ENCODE measurements at places on chromosomes 6 and 20.
A peak's percentile ranks its signal among the peaks of the same experiment; 100 is the strongest.

- DNase-seq, result no peak
These were observed 522.0 kb upstream of the MAN1A1 start for GRCh38 chr6:119871520-119871919.

DNA sequence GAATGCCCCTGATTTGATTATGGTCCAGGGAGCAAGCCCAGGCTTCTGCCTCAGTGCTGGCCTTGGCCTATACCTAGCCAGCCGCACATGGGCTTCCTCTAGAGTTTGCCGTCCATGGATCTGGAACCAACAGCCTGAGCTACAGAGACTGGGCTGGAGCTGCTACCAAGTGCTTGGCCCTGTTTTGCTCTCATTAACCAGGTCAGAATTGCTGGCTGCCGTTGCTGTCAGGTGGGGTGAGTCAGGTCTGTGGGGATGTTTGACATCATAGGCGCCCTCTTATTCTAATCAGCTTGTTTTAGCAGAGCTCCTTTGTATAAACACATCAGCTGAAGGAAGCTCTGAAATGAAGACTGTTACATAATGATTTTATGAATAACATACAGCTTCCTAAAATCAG lies 83.1 kb upstream of the PHACTR2 start:
- DNase-seq, result peak; percentile 12

- no peak for DNase-seq
These were observed 18.3 kb upstream of the AMD1 start for GRCh38 chr6:110856296-110856695.

- DNase-seq, result no peak
These were observed 29.4 kb downstream of the KIZ start for GRCh38 chr20:21155268-21155667.

GRCh38 chr6:70717038-70717801 lies 49.5 kb downstream of the SMAP1 start:
- DNase-seq, result no peak

- DNase-seq, result no peak
These were observed 26.4 kb upstream of the PXDC1 start for GRCh38 chr6:3777730-3778461.

- no peak for DNase-seq
These were observed 62.9 kb downstream of the TRMT6 start for GRCh38 chr20:5887386-5887785.

DNA sequence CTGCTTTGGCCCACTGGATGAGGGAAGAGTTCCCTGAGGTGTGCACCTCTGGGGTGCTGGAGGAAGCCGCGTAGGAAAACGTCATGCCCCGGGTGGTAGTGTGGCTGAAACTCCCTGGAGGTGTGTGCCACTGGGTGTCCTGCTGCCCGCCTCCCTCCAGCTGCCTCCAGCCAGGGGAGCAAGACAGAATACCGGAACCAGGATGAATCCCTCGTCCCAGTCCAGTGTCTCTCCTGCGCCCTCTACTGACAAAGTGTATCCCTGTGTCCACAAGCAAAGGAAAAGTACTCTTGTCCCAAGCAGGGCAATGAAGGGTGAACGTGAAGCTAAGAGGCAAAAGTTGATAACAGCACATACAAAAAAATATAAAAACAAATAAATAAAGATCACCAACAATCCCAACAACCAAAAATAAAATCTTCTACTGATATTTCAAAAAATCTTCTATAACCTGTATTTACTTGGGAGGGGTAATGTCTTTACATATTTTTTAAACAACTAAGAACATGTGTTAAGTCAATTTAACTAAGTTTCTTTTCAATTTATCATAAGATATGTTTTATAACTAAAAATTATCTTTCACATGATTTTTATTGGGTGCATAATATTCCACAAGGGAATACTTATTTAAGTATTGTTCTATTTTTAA lies 437.6 kb downstream of the MAFB start:
- DNase-seq, result no peak

- DNase-seq, result no peak
These were observed 174.5 kb downstream of the CD83 start for GRCh38 chr6:14292119-14292518.

GRCh38 chr6:14354919-14355572 lies 237.5 kb downstream of the CD83 start:
- DNase-seq, result peak; percentile 36

DNA sequence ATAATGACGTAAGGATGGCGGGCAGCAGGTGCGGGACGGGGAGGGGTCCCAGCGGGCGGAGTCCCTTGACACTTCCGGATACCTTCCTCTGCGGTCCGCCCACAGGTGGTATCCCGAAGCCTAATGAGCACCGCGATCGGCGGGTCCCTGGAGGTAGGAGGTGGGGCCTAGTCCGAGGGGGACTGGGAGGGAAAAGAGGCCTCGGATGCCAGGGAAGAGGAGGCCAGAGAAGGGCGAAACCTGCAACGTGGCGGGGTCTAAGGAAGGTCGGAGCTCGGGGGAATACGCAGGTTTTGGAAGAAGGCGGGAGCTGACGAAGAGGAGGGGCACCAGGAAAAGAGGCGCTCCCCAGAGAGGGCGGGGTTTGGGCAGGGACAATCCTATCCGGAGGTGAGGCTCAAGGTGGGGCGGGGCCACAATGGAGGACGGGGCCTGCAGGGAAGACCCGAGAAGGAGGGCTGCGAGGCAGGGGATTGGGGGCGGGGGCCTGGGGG lies 3.7 kb downstream of the PRSS16 start:
- DNase-seq, result peak; percentile 67

DNA sequence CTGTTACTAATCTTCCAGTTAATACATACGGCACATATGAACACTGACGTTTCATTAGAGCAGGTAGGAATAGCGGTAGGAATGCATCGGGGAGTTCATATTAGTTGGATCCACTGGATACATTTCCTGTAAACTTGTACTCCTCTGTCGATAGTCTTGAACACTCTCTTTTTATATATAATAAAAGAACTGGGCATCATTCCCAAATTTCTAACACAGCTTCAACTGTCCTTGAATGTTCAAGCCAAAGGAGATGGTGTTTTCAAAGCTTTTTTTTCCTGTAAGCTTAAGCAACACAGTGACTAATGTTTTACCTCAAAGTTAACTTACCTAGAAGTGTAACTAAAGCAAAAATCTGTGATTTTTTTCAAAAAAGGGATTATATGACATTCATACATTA lies 195.3 kb downstream of the UTRN start:
- DNase-seq, result no peak

- DNase-seq, result no peak
These were observed 241.0 kb downstream of the ADGRG6 start for GRCh38 chr6:142542704-142543233.

GRCh38 chr6:43896329-43897255 lies 126.6 kb downstream of the VEGFA start:
- no peak for DNase-seq

GRCh38 chr20:62246872-62247652 lies 8.7 kb downstream of the OSBPL2 start:
- no peak for DNase-seq

DNA sequence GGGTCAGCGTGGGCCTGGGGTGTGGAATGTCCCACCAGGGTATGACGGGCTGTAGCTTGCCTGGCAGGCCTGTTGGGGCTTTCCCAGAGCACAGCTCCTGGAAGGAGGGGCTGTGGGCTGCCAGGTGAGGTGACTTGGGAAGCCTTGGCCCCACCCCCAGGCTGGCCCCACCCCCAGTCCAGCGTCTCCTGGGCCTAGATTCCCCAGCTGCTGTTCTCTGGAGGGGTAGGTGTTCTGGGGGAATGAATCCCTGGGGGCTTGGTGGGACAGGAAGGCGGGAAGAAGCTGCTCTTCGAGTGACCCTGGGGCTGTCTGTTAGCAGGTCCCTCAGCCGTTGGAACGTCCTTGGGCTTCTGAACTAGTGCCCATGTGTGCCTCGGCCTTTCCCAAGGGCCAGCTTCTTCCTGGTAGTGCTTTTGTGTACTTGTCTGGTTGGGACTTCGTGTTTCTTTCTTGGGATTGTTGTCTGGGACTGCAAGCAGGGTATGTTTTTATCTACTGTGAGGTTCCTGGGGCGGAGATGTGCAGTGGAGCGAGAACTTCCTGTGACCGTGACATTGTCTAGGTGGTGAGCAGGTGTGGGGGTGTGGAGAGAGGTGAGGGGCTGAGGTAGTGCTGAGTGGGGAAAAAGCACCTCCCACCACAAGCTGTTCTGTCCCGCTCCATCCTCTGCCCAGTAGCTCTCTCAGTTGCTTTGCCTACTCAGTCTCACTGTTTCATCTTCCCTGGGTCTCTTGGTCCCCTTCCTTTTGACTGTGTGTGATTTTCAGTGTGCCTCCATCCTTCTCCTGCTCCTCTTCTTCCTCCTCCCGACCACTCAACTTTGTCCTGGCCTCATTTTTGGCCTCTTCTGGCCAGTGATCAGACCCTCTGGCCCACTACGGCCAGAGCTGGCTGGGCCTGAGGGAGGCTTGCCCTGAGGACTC lies 1.3 kb upstream of the DDR1 start:
- no peak for DNase-seq

- no peak for DNase-seq
These were observed 1.1 kb downstream of the PTCHD4 start for GRCh38 chr6:48109944-48110343.

- no peak for DNase-seq
These were observed 43.1 kb downstream of the CD109 start for GRCh38 chr6:73739096-73739495.

DNA sequence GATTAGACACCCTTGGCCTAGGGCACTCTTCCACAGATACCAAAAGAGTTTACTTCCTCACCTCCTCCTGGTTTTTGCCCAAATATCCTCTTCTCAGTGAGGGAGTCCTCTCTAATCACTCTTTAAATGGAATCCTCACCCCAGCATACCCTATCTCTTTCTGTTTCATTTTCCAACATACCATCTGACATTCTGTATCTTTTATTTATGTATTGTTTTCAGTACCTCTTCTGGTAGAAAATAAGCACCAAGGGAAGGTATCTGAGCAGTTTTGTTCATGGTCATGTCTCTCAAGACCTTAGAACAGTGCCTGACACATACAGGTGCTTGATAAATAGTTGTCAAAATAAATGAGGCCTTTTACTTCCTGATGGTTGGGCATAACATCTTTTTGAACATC lies 55.1 kb downstream of the KIAA0408 start:
- no peak for DNase-seq

DNA sequence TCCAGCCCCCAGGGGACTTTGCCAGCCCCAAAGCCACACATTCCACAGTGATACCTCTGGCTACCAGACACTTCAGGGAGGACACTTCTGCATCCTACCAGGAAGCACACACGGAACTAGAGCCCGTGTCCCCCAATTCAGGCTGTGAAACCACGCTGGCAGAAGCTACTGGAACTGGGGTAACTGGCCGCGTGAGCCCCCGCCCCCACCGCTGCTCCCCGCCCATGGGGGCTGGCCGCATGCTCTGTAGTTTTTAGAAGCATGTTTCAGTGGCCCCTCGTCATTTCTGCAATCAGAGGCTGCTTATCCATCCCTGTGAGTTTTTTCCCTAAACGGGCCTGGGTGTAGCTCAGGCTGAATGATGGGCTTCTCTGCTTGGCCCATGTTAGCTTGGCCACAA lies 28.7 kb upstream of the AAR2 start:
- no peak for DNase-seq

DNA sequence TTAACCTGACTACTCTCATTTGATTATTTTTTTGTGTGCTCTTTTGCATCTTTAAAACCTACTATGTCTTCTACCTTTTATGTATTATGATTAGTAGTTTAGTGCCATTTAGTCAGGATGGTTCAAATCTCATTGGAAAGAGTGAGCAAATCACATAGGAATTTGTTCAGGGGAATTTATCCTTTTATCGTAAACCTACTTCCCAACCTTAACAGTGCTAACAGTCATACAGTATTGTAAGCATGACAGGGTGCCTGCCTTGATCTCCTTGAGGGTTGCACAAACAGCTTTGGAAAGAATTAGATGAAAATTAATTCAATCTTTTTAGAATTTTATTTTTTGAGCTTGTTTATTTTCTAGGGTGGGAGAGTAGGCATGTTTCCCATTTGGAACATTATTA lies 18.3 kb downstream of the RNF8 start:
- DNase-seq, result no peak

- no peak for DNase-seq
These were observed 40.2 kb upstream of the SLC22A1 start for GRCh38 chr6:160081398-160081797.

DNA sequence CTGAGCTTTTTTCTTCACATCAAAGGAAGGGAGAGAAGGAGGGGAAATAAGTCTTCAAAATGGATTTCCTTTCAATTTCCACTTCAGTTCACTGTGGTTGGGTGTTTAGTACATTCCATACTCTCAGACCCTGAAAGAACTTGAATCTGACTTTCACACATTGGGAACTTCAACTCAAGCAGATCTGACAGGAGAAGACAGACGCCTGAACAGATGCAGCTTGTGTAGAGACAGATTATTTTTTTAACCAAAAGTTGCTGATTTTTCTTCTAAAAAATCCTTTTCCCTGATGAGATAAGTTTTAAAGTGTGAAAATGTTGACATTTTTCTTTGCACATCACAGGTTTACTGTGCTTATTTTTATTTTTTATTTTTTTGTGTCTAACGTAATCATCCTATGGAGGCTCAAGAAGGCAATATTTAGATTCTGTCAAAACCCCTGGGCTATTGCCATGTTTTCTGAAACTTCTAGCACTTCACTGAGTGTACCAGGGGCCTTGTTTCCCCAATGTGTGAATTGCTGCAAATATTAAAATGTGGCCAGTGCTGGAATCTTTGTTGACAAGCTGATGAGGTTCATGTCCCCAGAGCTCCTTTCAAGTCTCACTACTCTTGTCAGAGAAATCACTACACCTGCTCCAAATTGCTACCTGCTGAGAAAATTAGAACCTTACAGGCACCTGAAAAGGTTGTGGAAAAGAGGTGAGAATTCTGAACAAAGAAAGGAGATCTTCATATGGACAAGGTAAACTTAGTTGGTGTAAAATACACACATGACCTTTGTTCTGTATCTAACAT lies 214.8 kb upstream of the BTBD3 start:
- DNase-seq, result no peak

GRCh38 chr6:35076997-35077712 lies 64.0 kb downstream of the TCP11 start:
- DNase-seq, result no peak

DNA sequence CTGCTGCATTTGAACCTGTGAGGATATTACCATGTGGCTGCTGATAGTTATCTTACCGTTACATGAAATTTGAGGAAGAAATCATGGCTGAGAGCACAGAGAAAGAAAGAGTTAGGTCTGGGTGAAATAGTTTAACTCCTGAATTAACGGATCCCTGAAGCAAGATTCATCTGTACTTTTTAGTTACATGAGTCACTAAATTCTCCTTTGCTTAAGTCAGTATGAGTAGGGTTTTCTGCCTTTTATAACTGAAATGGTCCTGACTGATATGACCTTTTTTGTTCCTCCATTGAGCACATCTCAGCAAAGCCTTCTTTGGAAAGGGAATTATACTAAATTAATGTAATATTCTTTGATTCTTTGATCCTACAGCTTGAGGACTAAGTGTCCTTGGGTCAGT lies 333.3 kb upstream of the ZFP64 start:
- DNase-seq, result no peak

DNA sequence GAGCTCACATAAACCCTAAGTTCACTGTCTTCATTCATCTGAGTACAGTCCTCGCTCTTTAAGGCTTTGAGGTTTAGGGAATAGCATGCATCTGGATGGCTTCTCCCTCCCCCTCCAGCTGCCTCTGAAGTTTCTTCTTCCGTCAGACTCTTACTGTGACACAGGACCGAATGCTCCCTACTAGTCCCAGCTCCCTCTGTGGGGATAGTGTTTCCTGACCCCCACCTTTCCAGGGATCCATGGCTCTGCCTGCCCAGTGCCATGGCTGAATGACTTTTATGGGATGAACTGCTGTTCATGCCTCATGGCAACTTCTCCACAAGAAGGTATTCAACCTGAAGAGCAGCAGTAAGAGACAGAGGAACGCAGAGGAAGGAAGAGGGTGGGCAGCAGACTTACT lies 79.8 kb upstream of the EMILIN3 start:
- no peak for DNase-seq

GRCh38 chr20:48667889-48668413 lies 159.8 kb downstream of the PREX1 start:
- no peak for DNase-seq
